ENCODE measurements at places on chromosomes 12 and 14.

GRCh38 chr14:100402631-100403030 is 79.5 kb downstream of the SLC25A47 start:
- DNase-seq = no peak

GRCh38 chr12:119247720-119248043 is 69.0 kb downstream of the HSPB8 start:
- no peak for DNase-seq

- DNase-seq = no peak
These were observed 131.2 kb downstream of the NUBPL start for GRCh38 chr14:31692376-31692781.

DNA sequence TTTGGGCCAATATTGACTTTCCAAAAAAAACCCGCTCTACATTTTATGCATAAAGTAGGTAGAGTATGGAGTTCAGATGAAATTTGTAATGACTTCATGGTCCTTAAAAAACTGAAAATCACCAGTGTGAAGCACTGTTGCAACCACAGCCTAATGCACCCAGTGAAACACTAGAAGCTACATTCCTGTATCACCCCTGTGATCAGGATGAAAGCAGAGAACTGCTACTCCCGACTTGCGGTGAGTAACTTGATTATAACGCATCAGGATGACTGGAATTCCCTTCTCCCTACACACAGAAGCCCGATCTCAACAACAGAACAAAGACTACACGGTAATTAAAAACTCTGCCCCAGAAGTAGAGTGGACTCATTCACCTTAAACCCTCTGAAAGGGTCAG is 33.8 kb downstream of the SPTB start:
- no peak for DNase-seq

GRCh38 chr12:75334384-75335030 is at the start of gene GLIPR1L1:
Gene GLIPR1L1, plus strand, starts transcription at chr12:75334670. Its CDS starts 59 bp downstream, at chr12:75334729.
- peak; percentile 57 for DNase-seq

GRCh38 chr12:120904197-120904773 is at the start of gene SPPL3:
Gene SPPL3, minus strand, starts transcription at chr12:120904358. Its CDS starts 491 bp downstream, at chr12:120903867.
- DNase-seq = peak; percentile 93
